Ascending aorta (tissue), 2 donors: ENCODE measurements at places on chromosomes 4 and X.

DNA sequence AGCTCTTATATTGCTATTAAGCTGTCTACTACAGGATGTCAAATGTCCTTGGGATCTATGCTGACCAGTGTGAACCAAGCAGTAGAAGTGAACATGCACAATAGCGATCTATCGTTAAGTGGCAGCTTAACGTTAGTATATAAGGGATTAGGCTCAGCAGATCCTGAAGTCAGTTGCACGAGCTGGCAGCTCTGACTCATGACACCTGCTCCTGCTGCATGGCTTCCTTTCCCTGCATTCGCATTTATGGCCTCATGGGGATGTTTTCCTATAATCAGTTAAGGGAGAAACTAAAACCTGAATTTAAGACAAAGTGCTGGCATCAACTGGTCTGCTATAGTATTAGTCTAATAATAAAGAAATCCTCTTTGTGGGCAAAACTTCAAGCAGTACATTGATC lies 12.7 kb upstream of the MCUB start:
- peaks cover 33% of the 10 kb centered on the region for H3K36me3 ChIP-seq
- no peaks in the 10 kb centered on the region for H3K4me1 ChIP-seq
- H3K27ac ChIP-seq, result no peak overlapping the region
- DNase-seq, result no peak
- no peak overlapping the region for H3K4me3 ChIP-seq
- H3K27me3 ChIP-seq, result no peaks in the 10 kb centered on the region

- H3K27me3 ChIP-seq, result no peaks in the 10 kb centered on the region
- no peak overlapping the region for H3K4me3 ChIP-seq
- H3K27ac ChIP-seq, result no peak overlapping the region
- no peak for DNase-seq
Observed at GRCh38 chr4:82230306-82230705, 143.5 kb downstream of the HNRNPD start.

- no peak for DNase-seq
- no peaks in the 10 kb centered on the region for H3K27me3 ChIP-seq
- H3K27ac ChIP-seq, result no peak overlapping the region
- H3K36me3 ChIP-seq, result no peaks in the 10 kb centered on the region
- H3K4me3 ChIP-seq, result no peak overlapping the region
- peaks cover 4% of the 10 kb centered on the region for H3K4me1 ChIP-seq
Observed at GRCh38 chr4:174278467-174278866, 5.0 kb downstream of the FBXO8 start.

- peak overlapping the region; percentile 85 for H3K4me3 ChIP-seq
- no peaks in the 10 kb centered on the region for H3K27me3 ChIP-seq
- no peaks in the 10 kb centered on the region for H3K4me1 ChIP-seq
- H3K36me3 ChIP-seq, result no peaks in the 10 kb centered on the region
- DNase-seq, result no peak
Observed at GRCh38 chrX:80808881-80809411, 731 bp downstream of the BRWD3 start.

DNA sequence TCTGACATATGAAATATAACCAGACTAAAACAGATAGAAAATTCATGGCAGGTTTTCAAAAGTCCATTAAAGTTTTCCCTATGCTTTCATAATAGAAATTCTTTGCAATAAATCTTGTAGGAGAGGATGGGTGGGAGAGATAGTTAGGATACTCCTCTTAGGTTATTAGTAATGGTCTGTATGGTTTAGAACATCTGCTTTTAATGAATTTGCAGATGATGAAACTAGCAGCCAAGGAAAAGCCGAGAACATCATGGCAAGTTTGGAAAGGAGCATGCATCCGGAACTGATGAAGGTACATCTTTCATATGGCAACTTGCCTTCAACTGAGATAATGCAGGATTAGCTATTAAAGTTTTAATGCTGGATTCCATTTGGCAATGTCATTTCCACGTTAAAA lies 70.7 kb downstream of the DOCK11 start:
- H3K4me3 ChIP-seq, result no peak overlapping the region
- H3K27me3 ChIP-seq, result no peaks in the 10 kb centered on the region
- H3K4me1 ChIP-seq, result no peaks in the 10 kb centered on the region
- no peak overlapping the region for H3K27ac ChIP-seq
- H3K36me3 ChIP-seq, result peaks cover 4% of the 10 kb centered on the region

GRCh38 chrX:71222929-71223328 lies at the start of gene GJB1:
Gene GJB1, plus strand, starts transcription at chrX:71223224. Its CDS starts 484 bp downstream, at chrX:71223708.
- H3K27me3 ChIP-seq, result no peaks in the 10 kb centered on the region
- no peak for DNase-seq
- no peak within 1 kb of the TSS for H3K27ac ChIP-seq
- H3K4me3 ChIP-seq, result no peak within 1 kb of the TSS

DNA sequence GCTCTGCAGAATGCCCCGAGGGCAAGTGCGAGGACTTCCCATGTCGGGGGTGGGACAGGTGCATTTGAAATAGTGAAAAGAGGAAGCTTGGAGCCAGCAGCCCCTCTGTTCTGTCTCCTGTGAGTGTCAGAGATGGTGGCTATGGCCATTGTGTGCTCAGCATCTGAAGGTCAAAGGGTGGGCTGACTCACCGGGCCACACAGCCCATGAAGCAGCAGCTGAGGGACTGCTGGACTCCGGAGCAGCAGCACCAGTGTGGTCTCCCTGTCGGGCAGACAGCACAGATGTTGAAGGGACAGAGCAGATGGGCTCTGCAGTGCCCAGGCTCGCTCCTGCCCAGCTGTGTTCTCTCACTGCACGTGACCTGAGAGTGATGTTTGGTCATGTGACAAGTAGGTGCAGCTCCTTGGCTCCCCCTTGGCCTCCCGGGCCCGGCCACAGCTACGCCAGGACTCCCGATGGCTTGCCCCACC lies 53.5 kb downstream of the TBC1D14 start:
- no peak overlapping the region for H3K27ac ChIP-seq
- H3K36me3 ChIP-seq, result peaks cover 6% of the 10 kb centered on the region

DNA sequence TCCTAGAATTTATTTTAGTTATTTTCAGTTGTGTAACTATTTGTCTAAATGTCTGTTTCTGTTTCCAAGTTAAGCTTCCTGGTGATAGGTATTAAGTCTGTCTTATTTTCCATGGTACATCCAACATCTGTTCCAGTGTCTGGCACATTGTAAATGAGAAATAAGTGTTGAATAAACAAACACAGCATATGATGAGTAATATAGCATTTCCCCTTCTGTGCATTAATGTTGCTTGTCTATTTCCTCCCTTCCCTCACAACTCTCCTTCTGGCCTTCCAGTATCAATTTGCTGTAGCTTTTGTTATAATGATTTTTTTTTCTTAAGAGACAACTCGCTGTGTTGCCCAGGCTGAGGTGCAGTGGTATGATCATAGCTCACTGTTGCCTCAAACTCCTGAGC lies 36.1 kb downstream of the COPS4 start:
- no peak overlapping the region for H3K4me3 ChIP-seq
- no peak overlapping the region for H3K27ac ChIP-seq
- no peaks in the 10 kb centered on the region for H3K27me3 ChIP-seq
- H3K4me1 ChIP-seq, result no peaks in the 10 kb centered on the region

DNA sequence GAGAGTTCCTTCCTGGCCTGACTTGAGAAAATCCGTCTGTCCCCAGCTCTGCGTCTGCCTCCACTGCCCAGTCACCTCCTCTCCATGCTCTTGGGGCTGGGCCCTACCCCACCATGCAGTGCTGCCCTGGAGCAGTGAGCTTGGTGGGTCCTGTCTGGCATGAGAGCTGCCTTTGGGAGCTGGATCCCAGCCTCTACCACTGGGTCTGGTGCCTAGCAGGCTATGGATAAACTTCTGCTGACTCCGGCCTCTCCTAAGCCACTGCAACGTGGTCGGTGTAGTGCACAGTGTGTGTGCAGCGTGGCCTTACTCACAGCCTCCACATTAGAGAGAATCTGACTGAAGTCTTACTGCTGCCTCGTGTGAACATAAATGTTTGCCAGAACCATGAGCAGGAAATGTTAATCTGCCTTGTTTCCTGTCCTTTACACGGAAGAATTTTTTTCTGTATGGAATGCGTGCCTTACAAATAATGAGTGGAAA lies 47.6 kb downstream of the HTT start:
- no peaks in the 10 kb centered on the region for H3K4me1 ChIP-seq
- no peak for DNase-seq
- peaks cover 51% of the 10 kb centered on the region for H3K36me3 ChIP-seq
- no peak overlapping the region for H3K4me3 ChIP-seq
- no peaks in the 10 kb centered on the region for H3K27me3 ChIP-seq

DNA sequence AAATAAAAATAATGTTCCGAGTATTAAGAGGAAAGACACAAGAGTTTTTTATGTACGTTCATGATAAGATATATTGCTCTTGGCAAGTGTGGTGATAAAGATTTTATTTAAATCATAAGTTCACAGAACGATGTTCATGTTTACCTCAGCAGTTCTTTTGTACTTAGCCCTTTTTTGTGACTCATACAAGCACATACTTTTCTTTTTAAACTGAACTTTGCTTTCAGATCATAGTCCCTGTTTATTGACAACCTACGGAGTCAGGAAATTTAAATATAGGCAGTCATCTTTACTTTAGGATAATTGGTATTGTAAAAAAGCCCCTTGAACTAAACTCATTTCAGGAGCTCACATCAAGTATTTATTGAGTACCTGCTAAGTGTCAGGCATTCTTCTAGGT lies 1.3 kb upstream of the CTSO start:
- no peak for DNase-seq
- no peak overlapping the region for H3K4me3 ChIP-seq
- no peaks in the 10 kb centered on the region for H3K4me1 ChIP-seq
- no peak overlapping the region for H3K27ac ChIP-seq

GRCh38 chrX:151694661-151695582 lies at the start of gene PRRG3:
Gene PRRG3, plus strand, starts transcription at chrX:151695458. Its CDS starts 3,357 bp downstream, at chrX:151698815.
- DNase-seq, result no peak
- H3K4me1 ChIP-seq, result no peaks in the 10 kb centered on the region
- H3K4me3 ChIP-seq, result no peak within 1 kb of the TSS
- H3K27me3 ChIP-seq, result no peaks in the 10 kb centered on the region
- no peaks in the 10 kb centered on the region for H3K36me3 ChIP-seq

GRCh38 chr4:79047316-79047715 lies 108.1 kb upstream of the PAQR3 start:
- H3K4me1 ChIP-seq, result peaks cover 3% of the 10 kb centered on the region
- H3K27me3 ChIP-seq, result no peaks in the 10 kb centered on the region
- no peak overlapping the region for H3K27ac ChIP-seq
- no peak overlapping the region for H3K4me3 ChIP-seq

DNA sequence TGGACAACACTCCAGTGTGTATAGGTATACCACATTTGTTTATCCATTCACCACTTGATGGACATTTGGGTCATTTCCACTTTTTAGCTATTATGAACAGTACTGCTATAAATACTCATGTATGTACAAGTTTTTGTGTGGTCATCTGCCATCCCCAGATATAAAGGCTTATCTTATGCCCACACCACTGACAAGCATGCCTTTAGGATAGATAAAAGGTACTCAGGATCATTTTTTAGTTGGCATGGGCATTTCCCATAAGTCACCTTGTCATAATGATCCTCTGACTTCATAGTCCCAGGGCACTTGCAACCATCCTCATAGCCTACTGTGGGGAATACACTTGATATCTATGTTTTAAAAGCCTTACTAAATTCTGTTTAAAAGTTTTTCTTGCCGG lies 6.3 kb downstream of the AWAT1 start:
- no peak for DNase-seq
- no peaks in the 10 kb centered on the region for H3K27me3 ChIP-seq
- H3K4me1 ChIP-seq, result no peaks in the 10 kb centered on the region
- no peaks in the 10 kb centered on the region for H3K36me3 ChIP-seq
- H3K27ac ChIP-seq, result no peak overlapping the region
- H3K4me3 ChIP-seq, result no peak overlapping the region

GRCh38 chr4:128349921-128350320 lies 62.3 kb upstream of the PGRMC2 start:
- no peaks in the 10 kb centered on the region for H3K27me3 ChIP-seq
- DNase-seq, result no peak

GRCh38 chr4:81631958-81632441 lies 160.3 kb upstream of the RASGEF1B start:
- H3K27me3 ChIP-seq, result no peaks in the 10 kb centered on the region
- H3K4me1 ChIP-seq, result no peaks in the 10 kb centered on the region
- no peak for DNase-seq
- H3K36me3 ChIP-seq, result no peaks in the 10 kb centered on the region
- H3K4me3 ChIP-seq, result no peak overlapping the region
- H3K27ac ChIP-seq, result no peak overlapping the region

DNA sequence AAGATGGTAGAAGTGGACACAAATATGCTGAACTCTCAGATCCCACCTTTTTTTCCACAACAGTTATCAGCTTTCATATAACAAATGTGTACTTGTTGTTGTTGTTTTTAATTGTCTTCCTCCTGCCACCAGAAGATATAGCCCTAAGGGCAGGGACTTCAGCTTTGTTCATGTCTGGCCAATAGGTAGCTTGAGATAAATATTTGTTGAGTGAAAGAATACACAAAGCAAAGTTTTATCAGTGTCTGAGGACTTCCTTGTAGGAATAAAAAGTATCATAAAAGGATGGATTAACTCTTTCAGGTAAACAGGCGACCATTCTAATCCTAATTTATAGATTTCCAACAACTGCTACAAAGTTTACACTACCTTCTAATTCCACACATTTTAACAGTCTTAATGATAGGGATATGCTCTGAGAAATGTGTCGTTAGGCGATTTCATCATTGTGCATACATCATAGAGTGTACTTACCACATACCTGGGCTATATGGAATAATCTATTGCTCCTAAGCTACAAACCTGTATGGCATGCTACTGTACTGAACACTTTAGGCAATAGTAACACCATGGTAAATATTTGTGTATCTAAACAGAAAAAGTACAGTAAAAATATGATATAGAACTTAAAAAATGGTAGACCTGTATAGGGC lies 186.1 kb downstream of the ATOH1 start:
- no peak overlapping the region for H3K4me3 ChIP-seq
- no peaks in the 10 kb centered on the region for H3K4me1 ChIP-seq
- no peaks in the 10 kb centered on the region for H3K36me3 ChIP-seq
- H3K27me3 ChIP-seq, result no peaks in the 10 kb centered on the region

DNA sequence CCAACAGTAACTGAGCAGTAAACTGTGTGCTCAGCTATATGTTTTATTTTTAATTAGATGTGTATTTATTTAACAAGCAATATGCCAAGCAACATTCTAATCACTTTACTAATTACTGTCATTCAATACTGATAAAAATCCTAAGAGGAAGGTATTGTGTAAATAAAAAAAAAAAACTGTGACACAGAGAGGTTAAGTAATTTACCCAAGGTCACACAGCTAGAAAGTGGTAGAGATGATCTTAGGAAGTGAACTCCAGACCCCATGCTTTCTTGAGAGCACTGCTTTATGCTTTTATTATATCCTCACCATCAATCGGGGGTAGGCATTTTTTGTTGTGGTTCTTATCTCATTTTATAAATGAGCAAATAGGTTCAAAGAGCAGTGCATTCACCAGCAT lies 417.1 kb downstream of the RAB28 start:
- no peaks in the 10 kb centered on the region for H3K4me1 ChIP-seq
- no peak for DNase-seq
- H3K27me3 ChIP-seq, result no peaks in the 10 kb centered on the region
- H3K4me3 ChIP-seq, result no peak overlapping the region

DNA sequence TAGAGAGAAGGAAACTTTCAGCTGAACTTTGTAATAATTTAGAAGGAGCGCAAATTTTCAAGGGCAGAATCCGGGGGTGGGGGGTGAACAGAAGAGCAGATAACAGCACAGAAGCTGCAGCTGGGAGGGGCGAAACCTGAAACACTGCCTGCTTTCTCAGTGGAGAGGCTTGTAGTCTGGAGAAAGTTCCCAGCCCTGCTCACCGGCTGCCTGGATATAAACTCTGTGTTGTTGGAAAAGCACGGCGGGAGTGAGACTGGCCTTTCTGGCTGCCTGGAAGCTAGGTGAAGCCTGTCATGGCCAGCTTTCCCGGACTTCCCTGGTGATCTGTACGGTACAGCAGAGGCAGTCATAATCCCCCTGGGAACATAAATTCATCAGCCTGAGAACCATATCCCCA lies 1352.1 kb upstream of the DIAPH2 start:
- no peaks in the 10 kb centered on the region for H3K4me1 ChIP-seq
- no peak overlapping the region for H3K27ac ChIP-seq
- H3K36me3 ChIP-seq, result no peaks in the 10 kb centered on the region
- no peak overlapping the region for H3K4me3 ChIP-seq
- DNase-seq, result no peak
